ENCODE measurements at places on chromosomes 4 and X.

GRCh38 chr4:102675141-102675540 is 85.6 kb downstream of the MANBA start:
- no peak for DNase-seq

DNA sequence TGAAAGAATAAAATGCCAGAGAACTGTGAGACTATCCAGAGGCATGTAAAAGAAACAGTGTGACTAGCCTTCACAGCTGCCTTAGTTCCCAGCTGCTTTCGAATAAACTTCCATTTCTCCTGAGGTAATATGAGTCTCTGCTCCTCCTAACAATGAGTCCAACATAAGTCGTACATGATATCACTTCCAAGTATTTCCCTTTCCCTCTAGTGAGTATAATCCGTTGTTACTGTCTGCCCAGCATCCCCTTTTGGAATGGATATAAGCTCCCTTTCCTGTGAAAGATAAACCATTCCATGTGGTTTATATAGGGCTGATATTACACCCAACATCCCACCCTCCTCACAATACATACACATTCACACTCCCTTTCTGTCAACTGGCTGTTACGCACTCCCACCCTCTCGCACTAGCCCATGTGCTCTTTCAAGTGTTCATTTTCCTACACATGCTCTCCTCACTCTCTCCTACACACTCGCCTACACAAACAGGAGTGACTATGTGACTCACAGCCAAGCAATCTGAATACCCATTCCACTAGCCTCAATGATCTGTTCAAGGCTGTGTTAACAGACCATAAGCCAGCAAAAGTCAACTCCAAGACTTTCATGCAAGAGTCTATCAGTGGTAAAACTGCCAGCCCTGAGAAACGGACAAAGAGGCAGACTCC is 5.0 kb downstream of the NAF1 start:
- no peak for DNase-seq

DNA sequence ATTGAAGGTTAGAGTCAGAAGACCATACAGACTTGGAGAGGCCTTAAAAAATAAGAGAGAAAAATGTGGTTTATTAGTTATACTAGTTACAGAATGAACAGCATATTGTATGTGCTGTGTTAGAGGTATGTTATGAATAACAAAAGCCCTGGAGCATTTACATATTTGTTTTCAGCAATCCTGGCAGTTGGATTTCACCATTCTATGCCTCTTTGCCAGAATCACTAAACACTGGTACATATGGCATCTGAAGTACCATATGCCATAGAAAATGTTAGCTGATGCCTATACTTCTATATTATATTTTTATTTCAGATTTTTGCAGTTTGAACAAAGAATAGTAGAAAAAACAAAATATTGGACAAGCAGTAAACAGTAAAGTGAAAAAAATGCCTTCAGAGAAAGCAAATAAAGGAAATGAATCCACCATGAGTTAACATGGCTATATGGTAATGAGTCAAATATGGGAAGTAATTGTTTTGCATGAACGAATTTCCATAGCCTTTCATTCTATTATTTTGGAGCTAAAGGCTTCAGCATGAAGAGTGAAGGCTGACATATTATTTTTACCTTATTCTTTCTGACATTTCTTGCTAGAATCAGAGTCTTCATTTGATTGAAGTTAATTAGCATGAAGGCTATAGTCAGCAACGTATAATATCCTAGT is 41.9 kb upstream of the PRDM8 start:
- no peak for DNase-seq

DNA sequence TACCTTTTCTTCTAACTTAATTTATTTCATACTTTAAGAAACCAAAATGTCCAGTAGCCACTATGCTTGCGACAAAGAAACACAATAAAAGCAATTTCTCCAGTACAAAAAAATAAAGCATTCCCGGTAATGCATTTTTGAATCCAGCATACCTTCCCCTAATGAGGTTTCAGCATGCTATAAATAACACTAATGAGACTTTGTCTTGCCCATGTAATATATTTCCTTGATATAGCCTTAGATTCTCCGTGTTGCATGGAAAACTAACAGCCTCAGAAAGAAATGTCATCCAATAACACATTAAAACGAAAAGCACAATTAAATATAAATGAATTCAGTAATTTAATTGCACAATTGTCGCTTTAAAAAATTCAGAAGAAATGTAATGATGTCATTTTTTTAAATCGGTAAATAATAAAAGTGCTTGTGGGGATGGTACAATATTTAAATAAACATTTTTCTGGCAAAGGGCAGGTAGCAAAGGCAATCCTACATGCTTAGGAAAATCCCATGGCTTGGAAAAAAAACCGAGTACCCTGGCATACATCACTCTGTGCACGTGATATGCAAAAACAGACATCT is 225.2 kb upstream of the PPARGC1A start:
- no peak for DNase-seq

DNA sequence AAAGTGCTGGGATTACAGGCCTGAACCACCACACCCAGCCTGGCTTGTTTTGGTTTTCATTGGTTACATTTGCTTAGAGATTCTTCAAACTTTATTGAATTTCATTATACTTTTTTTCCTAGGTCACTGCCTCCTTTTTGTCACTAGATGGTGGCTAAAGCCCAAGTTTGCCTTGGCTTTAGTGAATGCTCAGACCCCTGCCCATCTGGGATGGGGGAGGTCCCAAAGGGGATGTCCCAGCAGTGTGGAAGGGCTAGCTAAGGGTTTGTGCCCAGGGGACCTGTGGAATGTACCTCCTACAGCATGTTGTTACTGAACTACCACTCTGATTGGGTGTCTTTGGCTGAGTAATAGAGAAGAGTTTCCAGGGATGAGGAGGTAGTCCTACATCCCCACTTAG is 58.4 kb downstream of the CEP135 start:
- no peak for DNase-seq

GRCh38 chr4:87017580-87018342 is 83.0 kb downstream of the AFF1 start:
- DNase-seq: no peak

GRCh38 chr4:188779581-188779980 is 640.3 kb downstream of the TRIML1 start:
- no peak for DNase-seq

DNA sequence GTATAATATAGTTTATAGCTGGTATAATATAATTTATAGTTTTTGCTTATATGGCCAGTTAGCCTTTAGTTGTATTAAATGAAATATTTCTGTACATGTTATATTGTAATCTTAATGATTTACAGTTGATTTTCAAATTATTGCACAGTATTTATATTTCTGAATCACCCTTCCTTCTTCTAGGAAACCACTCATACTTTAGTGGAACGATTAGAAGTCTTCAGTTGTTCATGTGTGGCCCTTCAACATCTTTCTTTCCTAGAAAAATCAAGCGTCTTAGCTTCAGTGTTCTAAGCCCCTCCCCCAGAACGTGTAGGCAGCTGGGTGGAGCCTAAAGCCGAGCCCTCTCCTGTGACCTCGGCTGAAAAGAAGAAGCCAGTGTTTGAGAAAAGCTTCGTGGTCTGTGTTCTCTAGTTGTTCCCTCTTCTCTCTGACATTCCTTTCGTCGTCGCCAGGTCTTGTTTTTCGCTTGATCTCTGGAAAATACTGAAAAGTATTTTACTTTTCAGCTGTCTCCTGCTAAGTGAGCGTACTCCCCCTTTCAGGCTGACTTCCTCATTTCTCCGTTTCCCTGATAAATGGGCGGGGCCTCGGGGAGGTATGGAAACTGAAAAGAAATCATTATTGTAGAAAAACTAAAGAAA is at the start of gene C4orf33:
Gene C4orf33, plus strand, starts transcription at position 342 of the 644 bp plus-strand sequence. CDS start 6,459 bp downstream, outside the sequence.
- peak; percentile 75 for DNase-seq

DNA sequence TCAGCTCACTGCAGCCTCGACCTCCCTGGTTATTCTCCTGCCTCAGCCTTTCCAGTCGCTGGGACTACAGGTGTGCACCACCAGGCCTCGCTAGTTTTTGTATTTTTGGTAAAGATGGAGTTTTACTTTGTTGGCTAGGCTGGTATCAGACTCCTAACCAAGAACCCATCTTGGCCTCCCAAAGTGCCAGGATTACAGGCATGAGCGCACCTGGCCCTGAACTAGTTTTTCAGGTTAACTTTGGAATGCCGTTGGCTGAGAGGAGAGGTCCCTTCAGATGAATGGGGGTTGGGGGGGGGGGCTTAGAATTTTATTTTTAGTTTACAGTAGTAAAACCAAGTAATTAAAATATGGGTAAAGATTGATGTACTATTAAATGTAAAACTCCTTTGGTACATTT is 23.4 kb upstream of the CWH43 start:
- DNase-seq: no peak

DNA sequence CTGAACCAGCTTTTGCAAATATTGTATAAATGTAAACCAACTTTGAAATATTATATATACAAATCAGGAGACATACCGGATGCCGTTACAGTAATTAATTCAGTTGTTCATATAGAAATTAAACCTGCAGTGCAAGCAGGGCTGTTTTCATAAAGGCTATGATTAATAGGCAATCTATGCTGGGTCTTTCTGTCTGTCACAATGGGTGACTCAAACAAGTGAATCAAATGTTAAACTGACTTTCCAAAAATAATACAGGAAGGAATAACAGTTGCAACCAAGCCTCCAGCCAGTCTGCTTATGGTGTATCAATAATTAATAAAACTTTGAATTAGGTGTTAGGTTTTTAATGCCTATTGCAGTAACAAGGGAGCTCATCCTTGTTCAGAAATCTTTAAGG is 43.9 kb downstream of the GABRB1 start:
- DNase-seq: no peak

- DNase-seq: peak; percentile 70
Measured at GRCh38 chr4:6548201-6548881, 26.6 kb upstream of the MAN2B2 start.

DNA sequence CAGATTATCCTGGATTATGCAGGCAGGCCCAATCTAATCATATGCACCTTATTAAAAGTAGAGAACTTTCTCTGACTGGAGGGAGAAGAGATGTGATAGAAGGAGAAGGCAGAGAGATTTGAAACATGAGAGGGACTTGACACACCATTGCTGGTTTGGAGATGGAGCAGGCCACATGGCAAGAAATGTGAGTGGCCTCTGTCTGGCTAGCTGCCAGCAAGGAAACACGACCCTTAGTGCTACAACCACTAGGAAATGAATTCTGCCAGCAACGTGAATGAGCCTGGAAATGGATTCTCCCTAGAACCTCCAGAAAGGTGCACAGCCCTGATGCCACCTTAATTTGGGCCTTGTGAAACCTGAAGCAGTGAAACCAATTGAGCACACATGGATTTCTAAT is 79.5 kb upstream of the MBNL3 start:
- no peak for DNase-seq

DNA sequence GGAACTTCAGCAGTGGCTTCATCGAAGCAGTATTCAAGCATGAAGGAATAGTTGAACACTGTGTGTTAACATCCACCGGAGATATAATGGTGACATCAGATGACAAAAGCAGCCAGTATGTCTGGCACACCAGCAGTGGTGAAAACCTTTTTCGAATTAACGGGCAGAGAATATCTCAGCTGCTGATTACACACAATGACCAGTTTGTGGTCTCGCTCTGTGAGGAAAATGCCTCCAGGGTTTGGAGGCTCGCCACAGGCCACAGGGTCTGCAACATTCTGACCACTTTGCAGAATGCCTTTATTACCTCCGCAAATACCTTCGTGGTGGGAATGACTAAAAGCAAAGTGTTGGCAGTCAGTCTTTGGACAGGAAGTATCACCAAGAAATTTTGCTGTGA is 201.5 kb downstream of the NWD2 start:
- no peak for DNase-seq

GRCh38 chr4:55440786-55441185 is 45.0 kb downstream of the TMEM165 start:
- DNase-seq: no peak

GRCh38 chrX:112865464-112866025 is 24.9 kb upstream of the AMOT start:
- DNase-seq: no peak

DNA sequence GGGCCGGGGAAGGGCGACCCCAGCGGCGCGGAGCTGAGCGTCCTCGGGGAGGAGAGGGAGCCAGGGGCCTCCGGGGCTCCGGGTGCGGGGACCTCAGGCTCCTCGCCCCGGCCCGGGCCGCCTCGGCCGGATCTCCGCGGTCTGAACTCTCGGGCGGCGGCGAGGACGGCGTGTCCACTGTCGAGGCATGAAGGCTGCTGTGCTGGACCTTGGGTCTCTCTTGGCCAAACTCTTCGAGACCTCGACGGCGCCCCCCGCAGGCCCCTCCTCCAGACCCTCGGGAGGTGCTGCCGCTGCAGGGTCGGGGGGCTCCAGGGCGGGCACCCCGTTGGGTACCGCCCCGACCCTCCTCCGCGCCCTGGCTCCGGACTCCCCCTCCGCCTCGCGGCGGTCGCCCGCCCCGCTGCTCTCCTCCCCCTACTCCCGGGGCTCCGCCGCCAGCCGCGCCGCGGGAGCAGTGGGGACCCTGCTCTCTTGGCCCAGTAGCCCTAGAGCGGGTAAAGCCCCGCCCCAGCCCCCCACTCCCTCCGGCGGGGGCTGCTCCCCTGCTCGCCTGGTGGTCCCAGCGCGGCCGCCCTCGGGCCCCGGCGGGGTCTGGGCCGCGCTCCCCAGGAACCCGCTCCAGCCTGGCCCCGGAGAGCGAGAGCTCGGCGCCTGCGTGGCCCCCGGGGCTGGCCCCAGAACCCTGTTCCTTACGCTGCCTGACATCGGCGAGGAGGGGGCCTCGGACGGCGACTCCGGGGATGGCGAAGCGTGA is 564 bp downstream of the FAM149A start:
- peak; percentile 72 for DNase-seq

DNA sequence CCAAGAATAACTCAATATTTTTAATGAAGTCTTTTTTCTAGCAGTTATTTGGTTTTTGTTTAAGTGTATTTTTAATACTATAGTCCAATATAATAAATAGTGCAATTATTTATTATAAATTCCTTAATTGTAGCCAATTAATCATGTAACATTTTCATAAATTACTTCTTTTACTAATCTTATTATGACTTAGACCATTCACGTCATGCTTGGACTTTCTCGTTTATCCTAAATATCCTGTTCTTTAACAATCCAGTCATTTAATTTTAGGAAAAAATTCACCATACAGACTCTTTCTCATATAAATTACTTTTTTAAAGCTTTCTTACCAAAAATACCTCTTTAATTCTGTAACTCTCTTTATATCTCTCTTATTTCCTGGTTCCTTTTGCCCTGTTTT is 350.1 kb downstream of the AR start:
- no peak for DNase-seq

DNA sequence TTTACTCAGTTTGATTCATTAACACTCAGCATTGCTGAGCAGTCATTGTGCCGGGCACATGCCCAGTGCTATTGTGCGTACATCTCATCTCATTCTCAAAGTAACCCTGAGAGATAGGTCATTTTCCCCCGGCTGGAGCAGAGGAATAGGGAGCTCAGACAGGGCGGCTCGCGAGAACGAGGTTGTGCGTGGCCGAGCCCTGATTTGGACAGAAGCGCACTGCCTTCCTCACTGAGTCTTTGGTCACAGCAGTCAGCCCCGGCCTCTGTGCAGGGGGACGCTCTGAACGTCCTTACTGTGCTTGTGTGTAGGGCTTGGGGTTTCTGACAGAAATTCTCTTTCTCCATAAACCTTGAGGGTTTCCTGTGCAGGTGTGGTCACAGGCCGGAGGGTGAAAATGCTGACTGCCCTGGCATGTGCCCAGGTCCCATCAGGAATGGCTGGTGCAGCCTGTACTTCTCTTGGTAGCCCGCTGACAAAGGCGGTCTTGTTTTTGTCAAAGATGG is 39.5 kb downstream of the NOP14 start:
- DNase-seq: no peak

- no peak for DNase-seq
Measured at GRCh38 chr4:178138491-178138890, 696.3 kb upstream of the AGA start.
